ENCODE measurements at places on chromosomes 4 and X.

GRCh38 chr4:172073590-172073989 lies 260.4 kb downstream of the GALNTL6 start:
- DNase-seq: no peak

DNA sequence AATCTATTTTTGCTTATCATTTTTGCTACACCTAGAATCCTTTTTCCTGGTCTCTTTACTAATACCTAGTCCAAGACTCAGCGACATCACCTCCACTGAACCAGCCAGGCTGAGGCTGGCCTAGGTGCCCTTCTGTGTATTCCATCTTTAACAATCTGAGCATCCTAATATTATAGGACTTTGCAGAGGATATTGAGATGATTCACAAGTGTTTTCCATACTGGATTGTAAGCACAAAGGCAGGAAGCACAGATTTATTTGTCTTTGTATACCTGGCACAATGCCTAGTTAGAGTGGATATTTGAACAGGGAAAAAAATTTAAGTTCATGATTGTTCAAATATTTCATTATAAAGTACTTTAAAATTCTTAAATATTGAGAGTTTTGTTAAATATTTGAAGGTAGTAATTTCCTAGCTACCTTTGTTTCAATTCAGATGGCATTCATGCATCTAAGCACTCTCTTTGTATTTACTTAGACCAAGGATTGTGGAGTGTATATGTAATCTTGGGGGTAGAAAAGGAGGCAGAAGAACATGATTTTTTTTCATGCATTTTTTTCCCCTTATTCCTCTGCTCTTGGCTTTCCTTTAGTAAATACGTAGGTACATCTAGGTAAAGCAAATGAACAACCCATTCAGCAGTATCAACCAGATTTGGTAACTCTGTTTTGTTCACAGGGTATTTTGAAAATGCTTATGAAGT lies 18.4 kb downstream of the SMARCA5 start:
- no peak for DNase-seq

DNA sequence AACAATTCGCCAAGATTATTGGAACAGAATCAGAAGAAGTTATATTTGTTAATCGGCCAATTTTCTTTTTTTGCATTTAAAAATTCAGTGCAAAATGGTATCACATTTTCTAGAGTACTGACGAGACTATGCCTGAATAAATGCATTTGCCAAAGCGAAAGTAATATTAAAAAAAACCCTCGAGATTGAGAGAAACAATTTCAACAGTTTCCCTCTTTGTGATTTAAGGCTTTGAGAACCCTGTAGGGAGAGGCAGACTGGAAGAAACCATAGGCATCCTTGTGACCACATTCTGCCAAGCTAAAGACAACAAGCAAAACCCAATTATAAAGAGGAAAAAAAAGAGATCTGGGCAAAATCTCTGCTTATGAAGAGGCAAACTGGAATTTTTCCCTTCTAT lies 218.1 kb upstream of the GK2 start:
- DNase-seq: no peak

DNA sequence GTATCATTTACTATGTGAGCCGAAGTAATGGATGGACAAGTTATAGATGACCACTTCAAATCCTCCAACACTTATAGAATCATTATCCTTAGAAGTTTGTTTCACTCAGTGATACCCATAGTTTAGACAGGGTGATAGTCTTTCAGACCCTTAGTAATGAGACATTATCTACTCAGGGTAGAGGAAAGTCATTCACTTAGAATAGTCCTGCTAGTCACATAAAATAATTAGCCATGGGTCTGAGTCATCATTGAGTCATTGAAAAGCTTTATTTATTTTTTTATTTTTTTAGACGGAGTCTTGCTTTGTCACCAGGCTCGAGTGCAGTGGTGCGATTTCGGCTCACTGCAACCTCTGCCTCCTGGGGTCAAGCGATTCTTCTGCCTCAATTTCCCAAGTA lies 321.7 kb upstream of the FSTL5 start:
- DNase-seq: no peak

- DNase-seq: no peak
Observed at GRCh38 chr4:140240237-140240636, 86.3 kb upstream of the MAML3 start.

DNA sequence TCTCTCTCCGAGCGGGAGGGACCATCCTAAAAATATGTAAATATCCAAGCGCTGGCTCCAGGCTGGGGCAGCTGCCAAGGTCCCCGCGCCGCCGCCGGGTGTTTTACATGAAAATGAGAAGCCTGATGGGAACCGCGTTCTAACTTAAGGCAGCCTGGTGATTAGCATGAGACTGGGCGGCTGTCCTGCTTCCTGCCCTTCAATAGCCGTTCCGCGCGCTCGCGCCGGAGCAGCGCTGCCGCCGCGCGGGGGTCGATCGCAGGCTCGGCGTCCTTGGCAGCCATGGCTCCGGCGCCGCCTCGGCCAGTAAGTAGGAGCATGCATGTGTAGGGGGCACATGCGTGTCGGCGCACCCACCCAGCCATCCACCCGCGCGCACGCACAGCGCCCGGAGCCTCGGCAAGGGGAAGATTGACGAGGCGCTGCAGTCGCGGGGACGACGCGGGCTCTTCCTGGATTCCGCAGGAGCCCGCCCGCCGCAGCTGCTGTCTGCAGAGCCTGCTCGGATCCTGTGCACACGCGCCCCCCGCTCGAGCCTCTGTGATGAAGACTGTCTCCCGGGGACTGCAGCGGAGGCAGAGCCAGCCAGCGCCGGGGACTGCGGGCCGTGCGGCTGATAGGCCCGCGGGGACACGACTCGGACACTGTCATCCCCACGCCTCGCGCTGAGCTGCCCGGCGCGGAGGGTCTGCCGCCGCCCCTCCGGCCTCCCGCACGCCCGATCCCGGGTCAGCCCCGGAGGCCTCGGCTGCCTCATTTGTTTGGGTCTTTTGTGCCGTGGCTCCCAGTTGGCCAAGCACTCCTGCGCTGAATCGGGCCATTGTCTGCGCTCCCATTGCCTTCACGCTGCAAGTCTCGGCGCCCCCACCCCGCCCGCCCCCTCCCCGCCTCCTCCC lies 734 bp downstream of the STOX2 start:
- no peak for DNase-seq

- no peak for DNase-seq
Observed at GRCh38 chrX:130261296-130261893, 7.3 kb downstream of the ZNF280C start.

DNA sequence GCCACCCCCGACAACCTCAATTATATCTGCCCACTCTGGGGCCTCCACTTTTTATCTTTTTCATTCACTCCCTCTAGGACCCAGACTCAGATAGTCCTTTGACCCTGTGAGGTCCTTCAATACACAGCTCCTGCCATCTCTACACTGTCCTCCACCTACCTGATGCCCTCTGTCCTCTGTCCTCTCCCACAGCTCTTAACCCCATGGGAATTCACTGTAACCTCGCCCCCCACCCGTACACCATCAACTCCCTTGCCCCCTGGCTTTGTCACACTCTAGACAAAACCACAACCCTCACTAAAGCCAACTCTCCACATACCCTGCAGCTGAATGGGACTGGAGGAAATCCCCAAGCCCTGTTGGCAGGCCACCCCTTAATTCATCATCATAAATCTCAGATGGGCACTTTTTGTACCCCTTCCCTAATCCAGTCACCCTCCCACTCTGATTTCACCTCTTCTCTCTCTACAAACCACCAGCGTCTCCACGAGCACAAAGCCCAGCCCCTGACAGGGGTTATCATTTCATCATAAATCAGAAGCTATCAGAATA lies 52.3 kb upstream of the ENPP6 start:
- no peak for DNase-seq

- DNase-seq: no peak
Observed at GRCh38 chrX:45434231-45434630, 233.6 kb upstream of the DIPK2B start.

DNA sequence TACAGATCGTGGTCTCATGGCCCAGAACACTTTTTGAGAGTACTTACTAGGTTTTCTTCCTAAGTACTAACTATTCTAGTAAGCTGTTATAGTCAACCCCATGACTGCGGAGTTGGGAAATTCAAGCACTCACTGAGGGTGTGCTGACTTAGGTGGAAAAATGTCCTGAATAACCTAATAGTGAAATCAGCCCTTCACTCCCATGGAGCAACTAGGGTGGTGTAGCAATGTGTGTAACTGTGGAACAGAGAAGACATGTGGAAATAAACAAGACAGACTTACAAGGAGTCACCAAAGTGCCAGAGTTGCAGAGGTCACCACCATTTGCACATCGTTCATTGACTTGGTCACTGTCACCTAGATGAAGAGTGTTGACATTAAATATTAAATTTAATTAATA lies 12.1 kb upstream of the VSIG4 start:
- no peak for DNase-seq

DNA sequence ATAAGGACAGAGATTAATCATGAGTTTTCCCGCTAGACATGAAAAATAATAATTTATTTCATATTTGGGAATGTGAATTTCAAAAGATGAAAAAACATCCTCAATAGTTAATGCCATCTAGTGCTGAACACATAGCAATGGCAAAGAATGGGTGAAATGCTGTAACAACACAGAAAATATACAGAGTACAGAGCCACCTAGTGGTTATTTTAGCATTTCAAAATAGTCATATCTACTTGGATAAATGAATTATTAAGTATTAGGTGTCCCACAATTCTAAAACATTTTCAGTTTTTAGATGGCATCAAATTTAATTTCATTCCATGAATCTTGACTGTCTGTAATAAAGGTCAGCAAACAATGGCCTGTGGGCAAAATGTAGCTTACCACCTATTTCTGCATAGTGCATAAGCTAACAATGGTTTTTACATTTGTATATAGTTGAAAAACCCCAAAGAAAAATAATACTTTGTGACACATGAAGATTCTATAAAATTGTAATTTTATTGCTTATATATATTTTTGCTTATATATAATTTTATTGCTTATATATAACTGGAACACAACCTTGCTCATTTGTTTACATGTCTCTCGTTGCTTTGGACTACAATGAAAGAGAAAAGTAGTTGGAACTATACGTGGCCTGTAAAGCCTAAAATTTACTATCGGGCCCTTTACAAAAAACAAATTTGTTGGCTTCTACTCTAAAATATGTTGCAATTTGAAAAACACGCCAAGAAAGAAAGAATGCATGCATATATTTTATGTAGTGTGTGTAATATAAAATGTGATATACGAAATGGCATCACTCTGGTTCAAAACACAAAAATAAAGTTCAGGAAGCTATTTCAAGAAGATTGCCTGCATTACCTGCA lies 99.1 kb upstream of the FAM47C start:
- DNase-seq: no peak

DNA sequence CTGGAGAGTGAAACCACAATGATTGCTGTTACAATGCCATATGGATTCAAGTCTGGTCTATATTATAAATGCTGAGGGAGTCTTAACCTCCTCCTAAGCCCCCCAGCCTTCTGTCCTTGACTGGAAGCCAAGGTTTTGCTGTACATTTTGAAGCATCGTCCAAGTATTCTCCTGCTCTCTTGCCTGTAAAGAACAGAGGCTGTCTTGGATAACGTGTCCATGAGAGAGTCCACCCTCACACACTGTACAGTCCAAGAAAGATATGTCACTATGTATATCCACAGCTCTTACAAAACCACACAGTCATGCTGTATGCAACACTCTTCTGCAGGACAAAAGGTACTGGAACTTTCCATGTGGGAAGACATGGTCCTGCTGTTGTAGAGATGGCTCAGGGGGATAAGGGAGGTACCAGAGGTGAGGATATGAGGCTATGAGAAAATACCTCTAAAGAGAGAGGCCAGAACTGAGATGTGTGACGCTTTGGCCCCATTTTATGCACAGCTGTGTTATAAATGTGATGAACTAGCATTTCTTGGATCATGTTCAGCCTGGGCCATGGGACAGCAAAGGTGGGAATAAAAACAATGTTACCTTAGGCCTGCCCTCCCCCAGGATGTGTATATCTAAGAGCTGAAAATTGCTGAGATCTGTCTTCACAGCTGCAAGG lies 678.6 kb downstream of the IQCM start:
- DNase-seq: no peak

DNA sequence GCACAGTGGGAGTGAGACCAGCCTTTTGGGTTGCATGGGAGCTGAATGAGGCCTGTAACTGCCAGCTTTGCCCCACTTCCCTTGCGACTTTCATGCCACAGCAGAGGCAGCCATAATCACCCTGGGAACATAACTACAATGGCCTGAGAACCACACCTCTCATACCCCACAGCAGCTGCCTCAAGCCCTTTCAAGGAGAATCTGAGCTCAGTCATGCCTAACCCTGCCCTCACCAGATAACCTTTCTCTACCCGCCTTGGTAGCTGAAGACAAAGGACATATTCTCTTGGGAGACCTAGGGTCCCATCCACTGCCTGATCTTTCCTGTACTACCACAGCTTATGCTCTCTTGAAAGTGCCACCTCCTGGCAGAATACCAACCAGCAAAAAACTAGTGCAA lies 599.9 kb upstream of the IGFBP7 start:
- DNase-seq: no peak

- DNase-seq: no peak
Observed at GRCh38 chr4:86961116-86961515, 26.3 kb downstream of the AFF1 start.

GRCh38 chr4:827209-828081 lies 1.5 kb upstream of the CPLX1 start:
- DNase-seq: no peak

- peak; percentile 1 for DNase-seq
Observed at GRCh38 chrX:97039363-97040029, 155.8 kb downstream of the RPA4 start.

DNA sequence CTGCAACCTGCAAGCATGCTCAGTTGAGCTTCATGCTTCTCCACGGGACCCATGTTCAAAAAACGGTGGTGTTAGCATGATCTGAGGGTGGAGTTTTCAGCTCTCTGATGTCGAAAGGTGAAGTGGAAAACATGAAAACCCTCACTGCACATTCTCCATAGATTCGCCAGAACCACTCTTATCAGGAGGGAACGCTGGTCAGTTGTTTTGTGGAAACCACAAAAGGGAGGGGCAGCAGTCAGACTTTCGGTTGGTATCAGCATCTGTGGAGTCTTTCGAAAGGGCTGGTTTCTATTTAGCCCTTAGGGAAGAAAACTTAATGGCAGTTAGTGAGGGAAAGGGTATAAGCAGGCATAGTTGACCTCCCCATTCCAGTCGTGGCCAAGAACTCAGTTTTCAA lies 12.6 kb downstream of the PPA2 start:
- DNase-seq: no peak

All from GM19239 (cell line).